Activated T-helper 1 cell treated with anti-CD3 and anti-CD28 coated beads, Interleukin-2, amount 50 U/mL, for 16 hours (primary cell): ENCODE measurements at places on chromosomes 11 and 22.
A peak's percentile ranks its signal among the peaks of the same experiment; 100 is the strongest.

DNA sequence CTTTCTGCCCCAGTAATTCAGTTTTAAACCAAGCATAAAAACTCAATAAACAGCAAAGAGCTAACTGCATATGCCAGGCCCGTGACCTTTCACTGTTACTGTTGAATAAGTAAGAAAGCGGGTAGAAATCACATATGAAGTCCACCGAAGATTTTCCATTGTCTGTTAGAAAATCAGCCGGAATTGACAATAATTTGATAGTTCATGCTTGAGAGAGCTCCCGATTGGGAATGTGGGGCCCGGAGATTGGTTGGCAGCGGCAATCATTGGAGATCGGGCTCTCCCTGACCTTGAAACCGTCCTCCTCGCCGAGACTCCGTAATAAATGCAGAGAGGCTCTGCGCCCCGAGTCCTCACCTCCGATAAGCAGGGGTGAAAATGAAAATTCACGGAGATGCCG lies 709.6 kb downstream of the BRD1 start:
- no peak for DNase-seq

DNA sequence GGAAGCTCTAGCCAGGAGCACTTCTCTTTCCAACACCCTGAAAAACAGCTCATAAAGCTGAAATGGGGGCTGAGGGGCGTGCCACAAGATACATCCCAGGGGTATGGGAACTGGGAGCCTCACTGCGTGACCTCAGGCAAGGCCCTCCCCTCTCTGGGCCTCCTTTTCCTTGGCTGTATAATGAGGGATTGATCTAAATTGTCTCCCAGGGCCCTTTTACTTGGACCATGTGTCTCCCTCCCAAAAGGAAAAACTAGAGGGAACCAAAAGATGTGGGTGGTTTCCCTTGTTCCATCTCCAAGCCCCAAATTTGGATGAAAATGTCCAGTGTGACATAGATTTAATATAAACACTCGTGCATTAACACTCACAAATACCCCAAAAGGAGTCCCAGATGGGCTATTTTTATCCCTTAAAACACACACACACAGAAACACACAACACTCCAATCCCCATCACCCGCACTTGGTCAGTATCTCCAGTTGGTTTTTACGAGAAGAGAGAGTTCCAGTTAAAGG lies 25.9 kb upstream of the SMTN start:
- no peak for DNase-seq

DNA sequence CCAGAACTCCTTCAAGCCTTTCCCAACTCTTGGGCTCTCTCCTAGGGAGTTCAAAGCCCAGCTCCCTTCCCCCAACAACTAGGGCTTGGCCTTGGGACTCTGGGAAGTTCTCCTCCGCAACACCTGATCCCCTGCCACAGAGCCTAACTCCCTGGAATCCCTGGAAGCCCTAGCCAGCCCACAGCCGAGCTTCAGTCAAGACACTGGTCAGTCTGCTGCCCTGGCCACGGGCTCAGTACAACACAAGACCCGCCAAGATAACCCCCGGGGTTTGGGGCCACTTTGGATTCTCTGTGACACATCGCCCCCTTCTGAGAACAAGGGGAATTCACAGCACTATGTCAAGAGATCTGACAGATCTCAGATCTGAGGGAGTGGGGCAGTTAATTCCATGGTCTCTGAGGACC lies 58.3 kb downstream of the SLC22A12 start:
- no peak for DNase-seq

GRCh38 chr22:23376256-23376655 lies 195.9 kb downstream of the BCR start:
- DNase-seq = no peak

- peak; percentile 29 for DNase-seq
These were observed 948 bp upstream of the MRTFA start for GRCh38 chr22:40637183-40638150.
